ENCODE measurements at places on chromosomes 5 and 9.

GRCh38 chr5:59587489-59588337, 305.8 kb downstream of the PDE4D start:
- peak; percentile 83 for DNase-seq

- no peak for DNase-seq
Measured at GRCh38 chr5:33852837-33853236, 39.0 kb downstream of the ADAMTS12 start.

DNA sequence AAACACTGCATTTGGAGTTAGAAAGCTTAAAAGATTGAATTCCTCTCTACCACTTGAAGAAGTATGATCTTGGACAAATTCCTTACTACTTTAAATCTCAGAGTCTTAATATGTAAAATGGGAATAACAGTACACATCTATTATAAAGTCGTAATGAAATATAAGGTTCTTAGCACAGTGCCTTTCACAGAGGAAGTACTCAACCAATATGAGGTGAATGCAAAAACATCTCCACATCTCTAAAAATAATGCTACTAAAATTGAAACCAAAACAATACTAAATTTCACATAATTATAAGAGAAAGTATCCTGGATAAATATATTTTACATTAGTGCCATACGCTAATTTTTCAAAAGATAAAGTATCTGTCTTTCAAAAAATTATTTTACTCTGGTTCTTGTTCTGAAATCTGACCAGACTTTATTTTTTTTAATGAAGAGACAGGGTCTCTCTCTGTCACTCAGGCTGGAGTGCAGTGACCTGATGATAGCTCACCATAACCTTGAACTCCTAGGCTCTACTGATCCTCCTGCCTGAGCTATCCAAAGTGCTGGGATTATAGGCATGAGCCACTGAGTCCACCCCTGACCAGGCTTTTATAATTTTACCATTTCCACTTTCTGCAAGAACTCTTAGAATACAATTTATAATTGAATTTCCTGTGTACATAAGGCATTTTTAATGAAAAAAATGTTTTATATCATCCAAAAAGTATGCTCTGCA, 21.3 kb upstream of the FNIP1 start:
- no peak for DNase-seq

DNA sequence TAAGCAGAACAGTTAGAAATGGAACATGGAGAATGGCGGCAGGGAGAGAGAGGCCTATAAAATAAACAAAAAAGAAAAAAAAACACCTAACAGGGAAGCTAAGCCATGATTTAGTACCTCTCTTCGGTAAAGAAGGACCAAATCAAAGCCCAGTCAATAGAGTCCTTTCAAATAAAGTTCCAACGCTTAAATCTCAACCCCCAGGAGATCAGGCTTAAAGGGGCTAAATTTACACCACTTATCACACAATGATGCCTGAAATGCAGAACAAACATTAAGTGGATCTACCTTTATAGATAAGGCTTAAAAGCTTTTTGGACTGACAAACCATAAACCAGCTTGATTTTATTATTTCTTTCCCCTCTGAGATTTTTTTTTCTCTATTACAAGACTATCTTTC, 66.3 kb downstream of the PRELID2 start:
- DNase-seq, result no peak

- no peak for DNase-seq
Measured at GRCh38 chr9:14391620-14392019, 77.7 kb upstream of the NFIB start.

- no peak for DNase-seq
Measured at GRCh38 chr5:173825215-173825865, 62.8 kb upstream of the CPEB4 start.

GRCh38 chr5:33801292-33801691, 90.5 kb downstream of the ADAMTS12 start:
- no peak for DNase-seq

- peak; percentile 78 for DNase-seq
Measured at GRCh38 chr5:4614088-4614487, 526.0 kb upstream of the ADAMTS16 start.

- DNase-seq, result no peak
Measured at GRCh38 chr5:12125895-12126294, 221.6 kb upstream of the CTNND2 start.

DNA sequence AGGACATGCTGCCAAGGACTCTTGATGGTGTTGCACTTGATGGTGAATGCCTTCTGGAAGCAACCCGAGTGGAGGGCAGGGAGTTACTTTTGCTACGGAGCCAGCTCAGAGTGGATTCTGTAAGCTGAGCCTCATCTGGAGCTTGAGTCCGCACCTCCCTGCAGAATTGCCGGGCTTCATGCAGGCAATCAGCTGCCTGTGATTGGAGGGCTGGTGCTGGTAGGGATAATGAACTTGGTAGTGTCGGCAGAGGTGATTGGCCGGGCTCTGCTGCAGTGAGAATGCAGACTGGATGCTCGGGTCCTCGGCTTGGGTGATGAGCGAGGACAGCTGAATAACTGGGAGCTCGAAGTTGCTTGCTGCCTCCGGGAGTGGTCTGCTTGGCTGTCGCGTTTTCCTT, 23.1 kb downstream of the SLC25A25 start:
- DNase-seq, result peak; percentile 89

GRCh38 chr5:6399980-6400910, 21.9 kb upstream of the MED10 start:
- DNase-seq, result no peak

- no peak for DNase-seq
Measured at GRCh38 chr9:18834740-18835361, 198.2 kb downstream of the SAXO1 start.

- no peak for DNase-seq
Measured at GRCh38 chr9:3850098-3850497, 324.3 kb upstream of the RFX3 start.

GRCh38 chr5:86030753-86031152, 587.0 kb upstream of the COX7C start:
- peak; percentile 1 for DNase-seq

DNA sequence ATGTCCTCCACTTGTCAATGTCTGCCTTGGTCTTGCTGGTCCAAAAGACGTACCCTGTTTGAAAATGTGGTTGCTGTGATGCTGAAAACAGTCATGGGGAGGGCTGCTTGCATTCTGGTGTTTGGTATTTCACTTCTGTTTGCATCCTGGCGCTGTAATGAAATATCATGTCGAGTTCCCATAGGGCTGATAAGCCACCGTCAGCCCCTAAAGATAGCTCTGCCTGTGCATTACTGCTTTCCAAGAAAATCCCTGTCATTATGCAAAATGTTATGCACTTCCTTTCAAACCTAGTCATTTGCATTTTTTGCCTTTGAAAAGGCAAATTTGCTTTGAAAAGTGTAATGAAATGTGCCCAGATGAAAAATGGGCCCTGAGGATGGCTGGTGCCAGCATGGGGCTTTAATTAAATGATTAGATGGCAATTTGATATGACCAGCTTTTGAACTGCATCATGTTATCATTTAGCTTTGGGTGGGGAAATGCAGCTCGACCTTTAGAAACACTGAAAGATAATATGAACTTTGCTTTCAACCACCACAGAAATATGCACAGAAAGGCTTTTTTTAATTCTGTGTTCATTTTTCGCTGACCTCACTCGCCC, 374.4 kb upstream of the SGCD start:
- DNase-seq, result no peak

DNA sequence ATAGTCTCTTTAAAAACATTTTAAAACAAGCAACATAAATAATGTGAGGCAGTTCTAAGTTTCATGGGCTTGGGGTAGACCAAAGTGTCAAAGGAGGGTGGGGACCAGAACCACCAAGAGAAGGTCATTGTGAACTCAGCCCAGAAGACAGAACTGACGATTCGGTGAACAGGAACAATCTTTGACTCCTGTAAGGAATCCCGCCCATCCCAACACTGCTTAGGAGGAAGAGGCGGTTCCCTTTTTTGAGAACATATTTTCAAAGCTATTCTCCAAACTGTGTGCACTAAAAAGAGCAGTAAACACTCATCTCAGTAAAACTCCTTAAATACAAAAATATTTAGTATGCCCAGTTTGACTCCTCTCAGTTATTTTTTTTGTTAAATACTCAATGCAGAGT, 176.5 kb upstream of the TLE4 start:
- DNase-seq, result no peak

DNA sequence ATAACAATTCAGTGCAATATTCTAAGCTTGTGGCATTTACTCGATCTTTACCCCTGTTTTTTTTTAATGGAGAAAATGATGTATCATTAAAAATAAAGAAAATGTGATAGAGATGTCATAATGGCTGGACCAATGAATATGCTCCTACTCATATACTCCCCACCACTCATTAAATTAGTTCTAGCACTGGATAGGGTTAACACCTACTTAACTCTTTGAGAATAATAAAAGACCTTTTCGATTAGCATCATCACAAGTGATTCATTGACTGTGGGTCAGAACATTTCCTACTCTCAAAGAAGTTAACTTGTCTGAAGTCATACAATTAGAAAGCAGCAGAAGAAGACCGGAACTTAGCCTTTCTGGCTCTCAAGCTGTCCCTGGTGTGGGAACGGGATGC, 31.6 kb upstream of the RANBP6 start:
- no peak for DNase-seq

DNA sequence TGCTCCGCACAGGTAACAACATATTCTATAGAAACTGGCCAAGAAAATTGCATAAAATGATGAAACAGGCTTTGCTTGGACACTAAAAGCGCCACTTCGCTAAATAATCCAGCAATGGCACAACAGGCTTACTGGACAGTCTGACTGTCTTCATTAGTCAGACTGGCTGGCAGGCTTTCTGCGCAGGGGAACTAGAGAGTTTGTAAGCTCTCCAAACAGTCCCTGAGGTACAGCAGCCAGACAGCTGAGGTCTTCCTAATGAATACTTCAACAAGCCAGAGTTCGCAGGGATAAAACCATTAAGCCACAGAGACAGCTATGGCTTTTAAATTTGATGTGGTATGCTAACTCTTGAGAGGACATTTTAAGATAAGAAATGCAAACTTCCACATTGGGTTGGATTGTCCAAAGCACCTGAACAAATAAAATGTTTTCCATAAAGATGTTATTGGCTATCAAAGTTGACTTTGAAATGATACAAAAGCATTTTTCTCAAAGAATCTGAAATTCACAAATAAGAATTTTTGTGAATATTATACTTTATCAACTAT, 20.7 kb downstream of the PLK2 start:
- DNase-seq, result no peak

DNA sequence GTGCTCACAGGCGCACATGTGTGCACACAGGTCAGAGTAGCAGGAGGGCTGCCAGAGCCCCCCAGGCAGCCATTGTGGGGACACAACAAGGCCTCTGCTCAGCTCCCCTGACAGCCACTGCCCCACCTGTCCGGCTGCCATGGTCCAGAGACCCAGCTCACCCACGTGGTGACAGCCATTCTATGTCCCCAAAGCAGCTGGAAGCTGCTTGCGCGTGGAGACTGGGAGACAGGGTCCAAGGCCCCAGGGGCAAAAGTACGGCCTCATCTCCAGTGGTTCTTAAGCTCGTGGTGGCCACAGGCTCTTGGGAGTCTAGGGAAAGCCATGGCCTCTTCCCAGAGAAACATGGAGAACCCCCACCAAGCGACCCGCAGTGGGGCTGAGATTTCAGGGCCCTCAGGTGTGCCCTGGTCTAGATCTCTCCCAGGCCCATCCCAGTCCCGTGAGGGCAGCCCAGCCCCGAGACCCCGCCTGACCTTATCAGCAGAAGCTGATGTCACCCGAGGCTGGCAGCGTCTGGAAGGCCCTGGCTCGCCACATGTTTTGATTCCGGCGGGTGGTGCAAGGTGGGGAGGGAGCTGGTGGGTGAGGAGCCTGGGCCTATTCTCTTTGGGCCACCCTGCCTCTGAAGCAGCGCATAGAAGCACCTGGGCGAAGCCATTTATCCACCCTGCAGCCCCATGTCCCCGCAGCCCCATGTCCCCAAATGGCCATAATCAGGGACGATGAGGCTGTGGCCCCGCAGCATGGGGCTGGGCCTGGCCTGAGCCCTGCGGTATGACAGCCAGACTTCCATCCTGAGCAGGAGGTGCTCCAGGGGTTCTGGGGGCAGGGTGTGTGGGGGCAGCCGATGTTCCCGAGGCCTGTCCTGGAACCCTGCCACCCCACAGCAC, 31.7 kb downstream of the GLT6D1 start:
- no peak for DNase-seq

GRCh38 chr9:127856094-127856728, 1.8 kb upstream of the ENG start:
- DNase-seq, result no peak

DNA sequence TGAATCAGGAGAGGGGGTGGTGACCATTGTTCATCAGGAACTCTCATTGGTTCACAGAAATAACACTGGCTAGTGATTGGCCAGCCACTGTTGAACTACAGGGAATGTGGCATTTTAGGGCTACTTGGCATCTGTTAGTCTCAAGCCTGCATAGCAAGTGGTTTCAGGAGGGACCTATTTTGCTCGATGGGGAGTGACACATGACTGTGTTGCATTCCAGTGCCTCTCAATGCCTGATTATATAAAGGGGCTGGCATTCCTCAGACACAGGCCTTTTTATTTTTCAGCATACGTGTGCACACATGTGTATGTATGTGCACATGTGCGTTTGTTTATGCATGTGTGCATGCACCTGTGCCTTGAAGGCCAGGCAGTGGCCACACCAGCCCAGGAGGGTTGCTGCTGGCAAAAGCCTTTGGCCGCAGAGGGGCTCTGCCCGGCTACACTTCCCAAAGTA, 23.2 kb downstream of the FGD3 start:
- DNase-seq, result peak; percentile 25

DNA sequence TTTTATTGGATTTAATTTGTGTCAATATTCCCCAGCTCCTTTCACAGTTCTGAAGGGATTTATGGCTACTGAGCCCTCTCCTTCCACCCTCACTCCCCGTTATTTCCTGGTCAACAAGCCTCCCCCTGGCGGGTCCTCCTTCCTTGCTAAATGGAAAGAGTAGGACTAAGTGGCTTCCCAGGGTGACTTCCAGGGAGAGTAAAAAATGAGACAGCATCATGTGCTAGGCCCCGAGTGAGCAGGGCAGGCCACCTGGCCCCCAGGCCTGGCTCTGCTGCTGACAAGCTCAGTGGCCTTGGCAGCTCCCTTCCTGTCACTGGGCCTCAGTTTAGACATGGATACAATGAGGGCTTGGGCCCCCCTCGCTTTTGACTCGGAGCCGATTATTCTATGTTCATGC, 201.3 kb downstream of the HSPA4 start:
- DNase-seq, result no peak

- DNase-seq, result no peak
Measured at GRCh38 chr5:78280261-78280660, 14.2 kb downstream of the AP3B1 start.

- DNase-seq, result no peak
Measured at GRCh38 chr9:114690308-114690707, 8.3 kb upstream of the TEX48 start.

- DNase-seq, result no peak
Measured at GRCh38 chr5:94288937-94289336, 329.5 kb downstream of the KIAA0825 start.

DNA sequence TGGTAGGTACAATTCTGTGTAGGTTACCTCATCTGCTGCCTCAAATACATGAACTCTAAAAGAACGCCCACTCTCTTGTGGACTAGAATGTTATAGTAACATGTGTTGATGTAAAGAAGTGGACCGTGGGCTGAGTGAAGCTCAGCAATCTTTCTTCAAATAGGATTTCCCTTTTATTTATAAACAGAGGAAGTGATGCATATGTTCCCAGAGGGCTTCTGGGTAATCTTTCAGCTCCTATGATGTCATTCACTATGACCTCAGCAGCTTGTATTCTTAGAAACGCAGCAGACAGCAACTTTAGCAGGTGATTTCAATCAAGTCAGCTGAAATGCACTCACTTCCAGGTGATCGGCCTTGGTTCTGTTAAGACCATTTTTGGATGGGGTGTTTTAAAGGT, 14.4 kb downstream of the F2RL2 start:
- no peak for DNase-seq

All from NCI-H524 (cell line).